Muscle of leg (tissue), 16 donors: ENCODE measurements at places on chromosomes 2 and 18.
A peak's percentile ranks its signal among the peaks of the same experiment; 100 is the strongest.

- no peaks in the 10 kb centered on the region for H3K36me3 ChIP-seq
- DNase-seq, result peak; percentile 53
- H3K4me3 ChIP-seq, result no peak overlapping the region
- peaks cover 3% of the 10 kb centered on the region for H3K4me1 ChIP-seq
- no peak overlapping the region for H3K27ac ChIP-seq
Observed at GRCh38 chr2:181380581-181380980, 76.6 kb upstream of the ITGA4 start.

DNA sequence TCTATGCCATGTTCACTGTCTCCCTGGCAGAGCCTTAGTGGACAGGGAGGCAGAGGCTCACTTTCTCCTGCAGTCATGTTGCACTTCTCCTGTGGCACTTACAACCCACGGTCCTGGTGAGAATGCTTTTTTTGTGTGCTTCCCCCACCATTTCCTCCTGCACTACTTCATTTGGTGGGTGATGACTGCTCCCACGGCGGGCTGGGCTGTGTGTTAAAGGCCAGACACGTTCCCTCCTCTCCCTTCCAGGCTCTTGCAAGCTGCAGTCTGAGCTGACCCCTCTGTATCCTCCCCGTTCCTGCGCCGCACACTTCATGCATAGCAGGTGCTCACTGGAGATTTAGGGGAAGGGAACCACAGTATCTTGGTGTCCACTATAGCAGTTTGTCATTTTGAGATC is 170.5 kb downstream of the CELF4 start:
- H3K4me1 ChIP-seq, result peaks cover 37% of the 10 kb centered on the region
- peaks cover 6% of the 10 kb centered on the region for H3K27me3 ChIP-seq
- H3K36me3 ChIP-seq, result no peaks in the 10 kb centered on the region
- DNase-seq, result no peak
- no peak overlapping the region for H3K4me3 ChIP-seq

- no peaks in the 10 kb centered on the region for H3K36me3 ChIP-seq
- peak; percentile 27 for DNase-seq
- no peaks in the 10 kb centered on the region for H3K4me1 ChIP-seq
- H3K4me3 ChIP-seq, result no peak overlapping the region
- H3K27ac ChIP-seq, result no peak overlapping the region
Observed at GRCh38 chr2:221372159-221372884, 199.8 kb downstream of the EPHA4 start.

DNA sequence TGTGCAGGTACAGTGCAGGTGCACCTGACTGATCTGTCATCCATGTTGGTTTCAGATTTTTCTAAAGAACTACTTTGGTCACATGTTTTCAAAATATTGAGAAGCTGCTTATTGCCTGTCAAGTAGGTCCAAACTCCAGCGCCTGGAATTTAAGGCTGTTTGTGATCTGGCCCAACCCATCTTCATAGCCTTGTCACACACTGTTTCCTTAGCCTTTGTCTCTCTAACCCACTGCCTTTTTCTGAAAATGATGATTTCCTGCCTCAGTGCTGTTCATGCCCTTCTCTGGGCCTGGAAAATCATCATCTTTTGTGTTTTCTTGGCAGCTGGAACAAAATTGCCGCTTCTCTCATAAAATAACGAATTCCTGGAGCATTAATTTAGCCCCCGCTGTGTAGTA is 7.2 kb downstream of the LIMS1 start:
- no peak overlapping the region for H3K4me3 ChIP-seq
- no peaks in the 10 kb centered on the region for H3K27me3 ChIP-seq
- H3K4me1 ChIP-seq, result peaks cover 12% of the 10 kb centered on the region

DNA sequence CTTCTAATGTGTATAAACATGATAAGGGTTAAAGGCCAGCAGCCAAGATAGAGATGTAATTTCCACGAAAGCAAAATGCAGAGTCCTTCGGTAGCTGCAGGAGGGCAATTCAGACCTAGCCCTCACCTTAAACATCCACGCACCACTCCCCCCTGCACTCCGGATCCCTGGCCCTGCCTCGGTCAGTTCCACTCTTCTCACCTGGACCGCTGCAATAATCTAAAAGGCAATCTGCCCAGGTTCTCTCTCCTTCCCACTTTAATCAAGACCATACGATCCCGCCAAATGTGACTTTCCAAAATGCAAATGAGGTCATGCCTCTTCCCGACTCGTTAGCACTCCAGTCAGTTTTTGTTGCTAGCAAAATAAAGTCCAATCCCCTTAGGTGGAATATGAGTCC is 485.2 kb downstream of the EIPR1 start:
- no peak overlapping the region for H3K4me3 ChIP-seq
- H3K27ac ChIP-seq, result no peak overlapping the region
- no peaks in the 10 kb centered on the region for H3K36me3 ChIP-seq
- no peaks in the 10 kb centered on the region for H3K27me3 ChIP-seq
- no peak for DNase-seq
- no peaks in the 10 kb centered on the region for H3K4me1 ChIP-seq

- H3K36me3 ChIP-seq, result no peaks in the 10 kb centered on the region
- no peaks in the 10 kb centered on the region for H3K27me3 ChIP-seq
- H3K4me1 ChIP-seq, result peaks cover 2% of the 10 kb centered on the region
- no peak overlapping the region for H3K27ac ChIP-seq
Observed at GRCh38 chr2:225008179-225008856, 34.0 kb downstream of the DOCK10 start.

DNA sequence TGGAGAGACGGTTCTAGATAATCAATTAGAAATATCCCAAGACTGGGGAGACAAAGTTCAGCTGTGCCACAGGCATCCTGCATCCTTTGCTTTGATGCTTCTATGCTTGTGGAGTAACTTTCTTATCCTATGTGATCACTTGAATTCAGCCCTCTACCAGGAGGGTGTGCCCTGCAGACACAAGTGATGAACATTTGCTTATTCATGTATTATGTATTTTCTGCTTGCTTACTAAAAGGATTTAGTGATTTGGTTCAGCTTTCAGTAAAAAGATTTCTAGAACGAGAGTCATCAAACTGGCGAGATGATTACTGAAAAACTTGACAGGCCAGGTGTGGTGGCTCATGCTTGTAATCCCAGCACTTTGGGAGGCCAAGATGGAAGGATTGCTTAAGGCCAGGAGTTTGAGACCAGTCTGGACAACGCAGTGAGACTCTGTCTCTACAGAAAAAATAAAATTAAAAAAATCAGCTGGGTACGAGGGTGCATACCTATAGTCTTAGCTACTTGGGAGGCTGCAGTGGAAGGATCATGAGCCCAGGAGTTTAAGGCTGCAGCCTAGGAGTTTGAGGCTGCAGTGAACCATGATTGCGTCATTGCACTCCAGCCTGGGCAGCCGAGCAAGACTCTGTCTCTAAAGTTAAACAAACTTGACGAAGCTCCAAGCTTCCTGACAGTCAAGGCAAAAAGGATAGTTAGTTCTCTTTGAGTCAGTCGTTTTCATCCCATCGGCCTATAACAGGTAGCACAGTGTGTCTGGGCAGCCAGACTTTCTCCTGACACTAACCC is 13.3 kb downstream of the HK2 start:
- H3K27ac ChIP-seq, result no peak overlapping the region
- H3K36me3 ChIP-seq, result no peaks in the 10 kb centered on the region
- no peak for DNase-seq
- H3K27me3 ChIP-seq, result no peaks in the 10 kb centered on the region
- H3K4me3 ChIP-seq, result no peak overlapping the region

- H3K4me3 ChIP-seq, result no peak overlapping the region
- no peaks in the 10 kb centered on the region for H3K27me3 ChIP-seq
- peaks cover 3% of the 10 kb centered on the region for H3K4me1 ChIP-seq
- H3K27ac ChIP-seq, result no peak overlapping the region
- no peak for DNase-seq
- H3K36me3 ChIP-seq, result peaks cover 75% of the 10 kb centered on the region
Observed at GRCh38 chr2:233847248-233847898, 7.0 kb downstream of the HJURP start.
